ENCODE measurements at places on chromosomes 1 and 21. TPM values are rescaled to one million over a fixed set of nuclear protein-coding genes. Genes with fewer than 3 reads are reported as not detected.

Gene USF1
- 34.8 TPM for polyA plus RNA-seq

- DNase-seq, result no peak
These were observed 202.1 kb downstream of the KAZN start for GRCh38 chr1:14800500-14801076.

Gene S100PBP
- 22.8 TPM for polyA plus RNA-seq

Gene LAMC2
- 0.56 TPM for polyA plus RNA-seq

DNA sequence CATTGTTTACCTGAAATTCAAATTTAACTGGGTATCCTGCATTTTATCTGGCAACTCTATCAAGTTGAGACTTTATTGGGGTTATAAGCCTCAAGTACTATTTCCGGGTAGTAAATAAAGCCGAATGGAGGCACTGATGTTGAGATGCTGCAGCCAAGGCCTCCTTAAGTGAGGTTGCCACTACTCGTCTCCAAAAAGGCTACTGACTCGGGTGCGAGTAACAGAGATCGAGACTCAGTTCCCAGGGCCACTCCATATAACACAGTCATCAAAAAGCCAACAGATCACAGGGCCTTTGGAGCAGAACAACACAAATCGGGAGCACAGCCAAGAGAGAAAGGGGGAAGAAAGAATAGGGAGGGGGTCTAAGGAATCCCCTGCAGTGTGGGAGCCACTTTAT, 524 bp downstream of the COPA start:
- no peak for DNase-seq

- DNase-seq, result no peak
These were observed 38.6 kb upstream of the ADAMTS1 start for GRCh38 chr21:26883768-26884167.

Gene ZYG11A
- polyA plus RNA-seq, result 1.3 TPM

- DNase-seq, result no peak
These were observed 8.3 kb upstream of the ZC3H11B start for GRCh38 chr1:219621047-219621786.

- no peak for DNase-seq
These were observed 23.8 kb upstream of the APP start for GRCh38 chr21:26194326-26194725.

DNA sequence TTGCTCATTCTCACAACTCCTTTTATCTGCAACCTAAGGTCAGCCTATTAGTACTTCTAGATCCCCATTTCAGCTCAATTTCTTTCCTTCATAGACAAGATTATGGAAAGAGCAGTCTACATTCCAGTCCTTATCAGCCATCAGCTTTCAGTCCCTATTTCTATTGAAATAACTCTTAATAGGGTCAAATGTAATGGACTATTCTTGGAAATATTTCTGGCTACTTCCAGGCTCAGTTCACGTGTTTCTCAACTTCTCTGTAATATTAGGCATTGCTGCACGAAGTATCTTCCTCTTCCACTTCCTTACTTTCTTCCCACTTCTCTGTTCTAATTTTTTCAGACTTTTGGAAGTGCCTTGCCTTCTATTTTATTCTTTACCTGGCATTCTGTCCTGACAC, 232.9 kb upstream of the USP25 start:
- DNase-seq, result no peak

DNA sequence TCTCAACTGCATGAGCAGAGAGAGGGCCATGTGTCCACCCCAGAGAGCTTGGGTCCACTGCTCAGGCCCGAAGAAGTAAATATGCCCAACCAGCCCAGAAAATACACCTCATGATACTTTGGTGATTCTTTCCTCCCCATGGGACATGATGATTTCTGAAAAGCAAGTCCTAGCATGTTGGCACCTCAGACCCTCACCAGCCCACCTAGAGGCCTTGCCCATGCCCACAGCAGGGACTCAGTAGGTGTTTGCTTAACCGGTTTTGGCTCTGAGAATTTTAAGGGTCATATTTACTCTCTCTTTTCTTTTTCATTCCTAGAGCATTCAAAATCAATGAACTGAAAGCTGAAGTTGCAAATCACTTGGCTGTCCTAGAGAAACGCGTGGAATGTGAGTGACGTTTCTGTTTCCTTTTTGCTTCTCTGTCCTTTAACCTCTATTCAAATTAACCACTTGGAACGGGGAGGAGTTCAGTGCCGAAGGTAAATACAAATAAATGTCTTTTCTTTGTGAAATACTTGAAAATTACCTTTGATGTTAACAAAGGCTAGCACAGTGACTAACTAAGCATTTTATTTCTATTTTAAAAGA, 79.7 kb downstream of the PDE9A start:
- DNase-seq, result peak; percentile 41

Gene APOBEC4
- not detected for polyA plus RNA-seq

Gene MCOLN2
- not detected for polyA plus RNA-seq

GRCh38 chr1:97070376-97070775, 348.8 kb downstream of the PTBP2 start:
- DNase-seq, result no peak

GRCh38 chr1:94539496-94539895, 2.1 kb downstream of the F3 start:
- no peak for DNase-seq

Gene PTAFR
- 1.3 TPM for polyA plus RNA-seq

DNA sequence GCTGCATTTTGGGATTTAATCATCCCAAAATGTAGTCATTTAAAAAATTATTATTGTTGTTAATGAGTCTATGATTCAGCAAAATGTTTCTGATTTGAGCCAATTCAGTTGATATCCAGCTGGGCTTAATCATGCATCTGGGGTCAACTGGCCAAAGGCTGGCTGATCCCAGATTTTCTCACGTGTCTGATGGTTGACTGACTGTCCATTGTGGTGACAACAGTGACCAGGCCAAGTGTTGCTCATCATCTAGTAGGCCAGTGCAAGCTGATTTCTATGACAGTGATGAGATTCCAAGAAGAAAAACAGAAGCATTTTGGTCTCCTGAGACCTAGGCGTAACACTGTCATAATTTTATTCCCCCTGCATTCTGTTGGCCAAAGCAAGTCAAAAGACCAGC, 80.1 kb upstream of the ZC3H11B start:
- no peak for DNase-seq

GRCh38 chr21:44892536-44893277, 19.2 kb upstream of the PTTG1IP start:
- DNase-seq, result peak; percentile 53

- peak; percentile 79 for DNase-seq
These were observed 837 bp downstream of the FOXD3 start for GRCh38 chr1:63322944-63323864.

- DNase-seq, result peak; percentile 81
These were observed 152.5 kb downstream of the KCNH1 start for GRCh38 chr1:210981490-210981889.

DNA sequence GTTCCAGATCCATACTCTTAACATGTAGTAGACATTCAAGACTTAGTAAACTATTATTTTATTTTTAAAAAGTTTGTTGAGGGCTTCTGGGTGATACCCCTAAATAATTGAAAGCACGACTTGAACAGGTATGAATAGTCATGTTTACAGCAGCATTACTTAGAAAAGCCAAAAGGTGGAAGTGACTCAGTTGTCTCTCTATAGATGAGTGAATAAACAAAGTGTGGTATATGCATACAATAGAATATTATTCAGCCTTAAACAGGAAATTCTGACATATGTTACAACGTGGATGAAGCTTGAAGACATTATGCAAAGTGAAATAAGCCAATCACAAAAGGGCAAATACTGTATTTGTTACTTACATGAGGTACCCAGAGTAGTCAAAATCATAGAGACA, 26.5 kb downstream of the TSNAX start:
- no peak for DNase-seq

DNA sequence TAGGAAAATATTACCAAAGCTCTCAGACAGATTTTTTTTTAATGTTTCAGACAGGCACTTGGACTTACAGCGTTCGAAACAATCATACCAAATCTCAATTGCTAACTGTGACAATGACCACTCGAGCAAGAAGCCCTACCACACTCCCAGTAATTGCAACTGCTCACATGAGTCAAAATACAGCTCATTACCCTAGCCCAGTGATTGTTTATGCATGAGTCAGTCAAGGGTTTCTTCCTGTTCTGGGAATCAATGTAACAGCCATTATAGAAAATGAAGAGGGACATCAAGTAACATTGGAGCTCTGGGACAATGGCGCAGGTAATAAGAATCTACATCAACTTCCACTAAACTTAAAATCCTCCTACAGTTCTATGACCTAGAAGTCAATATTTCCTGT, 56.1 kb upstream of the SH3GLB1 start:
- DNase-seq, result no peak

DNA sequence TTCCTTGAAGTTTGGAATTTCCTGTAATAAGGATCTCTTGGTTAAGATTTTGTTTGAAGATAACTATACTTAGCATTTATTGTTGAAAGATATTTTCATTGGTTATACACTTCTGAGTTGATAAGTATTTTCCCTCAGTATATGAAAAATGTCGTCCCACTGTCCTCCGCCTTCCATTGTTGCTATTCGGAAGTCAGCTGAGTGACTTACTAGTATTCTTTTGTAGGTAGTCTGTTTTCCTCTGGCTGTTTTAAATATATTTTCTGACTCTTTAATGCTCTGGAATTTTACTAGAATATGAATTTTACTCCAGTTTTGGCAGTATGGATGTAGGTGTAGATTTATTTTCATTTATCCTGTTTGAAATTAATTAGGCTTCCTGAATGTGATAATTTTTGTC, 498.7 kb upstream of the NFIA start:
- DNase-seq, result no peak

GRCh38 chr1:47703156-47703825, 265.4 kb downstream of the FOXD2 start:
- no peak for DNase-seq

- DNase-seq, result no peak
These were observed 39.7 kb downstream of the CAPZB start for GRCh38 chr1:19445417-19446342.

- no peak for DNase-seq
These were observed 28.4 kb downstream of the TOMM20 start for GRCh38 chr1:235100194-235100772.

DNA sequence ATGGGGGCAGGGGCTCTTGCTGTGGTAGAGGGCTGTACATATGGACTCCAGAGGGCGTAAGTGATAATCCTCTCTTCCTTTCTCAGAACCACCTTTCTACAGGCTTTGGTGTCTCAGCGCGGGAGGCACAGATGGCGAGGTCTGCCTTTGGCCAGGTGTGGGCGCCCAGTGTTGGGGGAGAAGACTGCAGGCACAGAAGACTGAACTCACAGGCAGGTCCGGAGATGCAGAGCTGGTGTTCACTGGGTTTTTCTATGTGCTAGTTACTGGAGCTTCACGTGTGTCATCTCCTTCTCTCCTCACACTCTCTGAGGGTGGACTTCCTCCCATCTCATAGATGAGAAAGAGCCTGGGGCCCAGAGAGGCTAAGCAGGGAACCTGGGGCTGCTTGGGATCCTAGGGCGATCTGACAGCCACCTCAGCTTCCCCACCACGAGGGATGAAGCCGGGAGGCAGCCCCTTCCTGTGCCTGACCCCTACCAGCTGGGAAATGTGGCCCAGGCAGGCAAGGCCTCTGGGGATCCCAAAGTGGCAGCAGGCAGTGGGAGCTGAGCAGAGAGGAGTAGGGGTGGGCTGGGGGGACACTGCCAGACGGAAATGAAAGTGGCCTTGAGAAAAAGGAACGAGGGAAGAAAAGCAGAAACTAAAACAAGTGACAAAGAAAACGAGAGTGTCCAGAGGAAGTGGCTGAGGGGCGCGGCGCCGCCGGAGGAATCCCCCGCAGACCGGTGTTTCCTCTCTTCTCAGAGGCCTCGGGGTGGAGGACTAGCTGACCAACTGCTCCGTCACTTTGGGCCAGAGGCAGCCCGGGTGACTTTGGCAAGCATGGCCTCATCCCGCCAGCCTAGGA, 191.6 kb downstream of the HIVEP3 start:
- no peak for DNase-seq

DNA sequence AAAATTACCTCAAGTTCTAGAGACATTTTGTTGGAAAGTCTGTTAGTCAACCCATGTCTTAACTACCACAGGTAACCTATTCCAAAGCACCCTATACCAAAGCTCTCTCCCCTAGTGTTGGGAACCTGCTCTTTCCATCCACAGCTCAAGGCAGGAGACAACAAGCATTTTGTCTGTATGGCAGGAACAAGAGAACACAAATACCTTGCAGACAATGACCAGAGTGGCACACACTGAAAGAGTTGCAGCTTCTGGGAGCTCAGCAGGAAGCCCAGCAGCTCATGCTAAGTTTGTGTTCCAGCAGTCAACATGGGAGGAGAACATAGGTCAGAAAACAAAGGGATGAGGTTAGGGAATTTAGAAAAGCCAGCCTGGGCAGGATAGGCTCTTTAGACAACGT, 300.8 kb downstream of the HHIPL2 start:
- DNase-seq, result no peak

Gene RPS27
- 7,305 TPM for polyA plus RNA-seq

Gene TP73
- polyA plus RNA-seq, result 19.0 TPM

DNA sequence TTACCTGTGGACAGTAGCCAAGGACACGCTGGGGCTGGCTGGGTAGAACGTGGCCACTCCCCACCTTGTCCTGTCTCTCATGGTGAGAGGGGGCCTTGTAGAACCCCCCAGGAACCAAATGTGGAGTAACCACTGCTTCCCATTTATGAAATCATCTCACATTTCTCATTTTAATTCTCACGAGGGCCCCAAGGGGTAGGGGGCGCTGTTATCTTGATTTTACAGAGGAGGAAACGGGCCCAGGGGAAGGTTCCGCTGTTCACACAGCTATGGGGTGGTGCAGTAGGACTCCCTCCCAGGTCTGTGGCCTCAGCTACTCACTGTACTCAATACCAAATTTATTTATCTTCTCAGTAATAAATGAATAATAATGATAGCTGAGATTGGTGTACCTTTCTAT, 5.5 kb downstream of the SMPDL3B start:
- no peak for DNase-seq

GRCh38 chr1:92399076-92399475, 87.6 kb downstream of the GFI1 start:
- DNase-seq, result no peak

GRCh38 chr1:237482777-237483176, 407.9 kb downstream of the ZP4 start:
- peak; percentile 68 for DNase-seq

GRCh38 chr1:62425041-62425440, 11.8 kb upstream of the USP1 start:
- no peak for DNase-seq

Gene BNIPL
- polyA plus RNA-seq, result 0.53 TPM

Gene RIMKLA
- polyA plus RNA-seq, result 29.9 TPM

DNA sequence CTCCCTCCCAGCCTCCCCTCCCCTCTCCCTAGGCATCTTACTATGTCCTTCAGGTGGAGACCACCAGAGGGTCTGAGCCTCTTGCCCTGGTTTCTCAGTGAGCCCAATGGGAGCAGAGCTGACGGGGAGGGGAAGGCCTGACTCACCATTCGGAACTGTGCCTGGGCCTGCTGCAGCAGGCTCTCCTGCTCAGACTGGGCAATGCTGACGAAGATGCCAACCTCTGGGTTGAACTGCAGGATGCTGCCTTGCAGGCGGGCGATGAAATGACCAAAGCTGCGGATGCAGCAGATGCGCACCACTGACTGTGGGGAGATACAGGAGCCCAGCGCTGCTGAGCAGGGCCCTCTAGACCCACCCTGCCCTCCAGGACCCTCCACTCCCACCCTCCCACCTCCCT, 11.0 kb upstream of the PAQR6 start:
- DNase-seq, result no peak

Gene PLXNA2
- polyA plus RNA-seq, result 5.7 TPM

Gene OR2T11
- polyA plus RNA-seq, result not detected
